Tracheal epithelial cell (primary cell): ENCODE measurements at places on chromosomes 12 and 14. TPM values are rescaled to one million over a fixed set of nuclear protein-coding genes. Genes with fewer than 3 reads are reported as not detected.

SLC7A7 gene
- total RNA-seq = 0.43 and 3.1 TPM in 2 replicates

LALBA gene
- not detected in 2 replicates for total RNA-seq

RGS6 gene
- not detected in 2 replicates for total RNA-seq

KRT2 gene
- not detected in 2 replicates for total RNA-seq

CLEC9A gene
- total RNA-seq = not detected in 2 replicates
